ENCODE measurements at places on chromosomes 7 and 10.

- peaks cover 14% of the 10 kb centered on the region for H3K36me3 ChIP-seq
- H3K4me3 ChIP-seq = no peak overlapping the region
- H3K27ac ChIP-seq = no peak overlapping the region
- DNase-seq = no peak
Observed at GRCh38 chr7:5752663-5753062, 28.8 kb downstream of the RNF216 start.

- no peak overlapping the region for H3K27ac ChIP-seq
- no peak overlapping the region for H3K4me3 ChIP-seq
- no peaks in the 10 kb centered on the region for H3K27me3 ChIP-seq
- peaks cover 4% of the 10 kb centered on the region for H3K36me3 ChIP-seq
- peaks cover 1% of the 10 kb centered on the region for H3K4me1 ChIP-seq
Observed at GRCh38 chr10:87973635-87974034, 110.2 kb downstream of the PTEN start.

DNA sequence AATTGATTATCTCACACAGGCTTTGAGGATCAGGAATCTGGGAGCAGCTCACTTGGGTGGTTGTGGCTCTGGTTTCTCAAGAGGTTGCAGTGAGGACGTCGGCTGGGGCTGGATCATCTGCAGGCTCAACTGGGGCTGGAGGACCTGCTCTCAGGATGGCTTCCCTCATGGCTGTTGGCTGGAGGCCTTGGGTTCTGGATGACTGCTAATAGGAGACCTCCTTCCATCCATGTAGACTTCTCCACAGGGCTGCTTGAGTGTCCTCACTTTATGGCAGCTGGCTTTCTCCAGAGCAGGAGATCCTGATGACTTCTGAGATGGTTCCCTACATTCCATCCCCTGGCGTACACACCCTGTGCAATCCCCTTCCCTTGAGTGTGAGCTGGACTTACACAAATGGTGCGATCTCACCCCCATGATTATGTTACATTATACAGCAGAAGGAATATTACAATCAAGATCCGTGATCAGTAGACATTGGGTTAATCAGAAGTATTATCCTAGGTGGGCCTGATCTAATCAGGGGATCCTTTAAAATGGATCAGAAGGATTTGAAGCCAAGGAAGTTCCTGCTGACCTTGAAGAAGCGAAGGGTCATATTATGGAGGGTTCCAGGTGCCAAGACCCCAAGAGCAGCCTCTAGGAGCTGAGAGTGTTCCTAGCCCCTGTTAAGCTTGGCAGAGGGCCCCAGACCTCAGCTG is 122.2 kb downstream of the CXCL12 start:
- no peak overlapping the region for H3K4me3 ChIP-seq
- no peaks in the 10 kb centered on the region for H3K27me3 ChIP-seq
- no peak overlapping the region for H3K27ac ChIP-seq
- no peak for DNase-seq
- H3K36me3 ChIP-seq = no peaks in the 10 kb centered on the region
- no peaks in the 10 kb centered on the region for H3K4me1 ChIP-seq

DNA sequence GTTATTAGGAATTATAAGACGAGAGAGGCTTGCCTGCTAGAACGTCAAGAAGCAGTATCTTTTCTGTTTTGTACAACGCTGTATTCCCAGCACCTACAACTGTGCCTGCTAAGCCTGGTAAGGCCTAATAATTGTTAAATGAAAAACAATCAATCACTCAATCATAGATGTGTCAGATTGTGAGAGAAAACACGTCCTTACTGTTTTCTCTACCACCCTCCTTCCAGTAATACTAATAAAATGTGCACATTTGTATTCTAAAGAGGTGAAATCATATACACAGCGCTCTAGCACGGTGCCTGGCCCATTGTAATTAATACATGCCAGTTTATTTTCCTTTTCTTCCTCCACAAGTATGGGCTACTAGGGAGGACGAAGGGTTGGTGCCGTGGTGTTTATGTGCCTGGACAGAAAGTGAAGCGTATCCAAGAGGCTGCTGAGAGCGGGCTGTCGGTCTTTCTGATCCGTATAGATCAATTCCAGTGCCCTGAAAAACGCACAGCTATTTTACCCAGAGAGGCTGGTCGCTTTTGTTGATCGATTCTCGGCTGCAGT is 1.5 kb upstream of the AUTS2 start:
- DNase-seq = no peak
- H3K27me3 ChIP-seq = peaks cover 35% of the 10 kb centered on the region
- no peaks in the 10 kb centered on the region for H3K36me3 ChIP-seq
- no peak overlapping the region for H3K27ac ChIP-seq

DNA sequence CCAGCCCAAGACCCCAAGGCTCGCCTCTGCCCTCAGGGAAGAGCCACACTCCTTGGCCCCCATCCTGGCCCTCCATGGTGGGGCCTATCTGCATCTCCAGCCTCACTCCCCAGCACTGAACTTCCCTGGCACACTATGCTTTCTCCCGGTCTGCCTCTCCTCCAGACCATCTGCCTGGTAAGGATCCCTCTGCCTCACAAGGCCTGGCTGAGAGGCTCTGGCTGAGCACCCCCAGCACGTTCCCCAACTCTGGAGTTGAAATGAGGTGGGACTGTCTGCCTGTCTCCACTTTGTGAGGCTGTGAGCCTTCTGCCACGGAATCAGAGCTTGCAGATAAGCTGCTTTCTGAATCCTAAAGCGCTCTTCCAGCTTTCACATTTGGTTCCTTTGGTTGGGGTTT is 220.7 kb downstream of the TNS3 start:
- peaks cover 8% of the 10 kb centered on the region for H3K4me1 ChIP-seq
- no peak overlapping the region for H3K27ac ChIP-seq
- H3K27me3 ChIP-seq = no peaks in the 10 kb centered on the region
- no peak for DNase-seq
- H3K36me3 ChIP-seq = no peaks in the 10 kb centered on the region

GRCh38 chr7:95035295-95035694 is 127.9 kb downstream of the PPP1R9A start:
- no peak overlapping the region for H3K27ac ChIP-seq
- no peaks in the 10 kb centered on the region for H3K27me3 ChIP-seq
- no peaks in the 10 kb centered on the region for H3K36me3 ChIP-seq
- DNase-seq = no peak
- no peak overlapping the region for H3K4me3 ChIP-seq
- no peaks in the 10 kb centered on the region for H3K4me1 ChIP-seq

GRCh38 chr10:70602665-70603448 is at the start of gene PRF1:
Gene PRF1, minus strand, starts transcription at chr10:70602741. Its CDS starts 1,839 bp downstream, at chr10:70600902.
- H3K27ac ChIP-seq = peak within 1 kb of the TSS; percentile 95
- peaks cover 19% of the 10 kb centered on the region for H3K4me1 ChIP-seq
- H3K27me3 ChIP-seq = no peaks in the 10 kb centered on the region
- peak within 1 kb of the TSS; percentile 99 for H3K4me3 ChIP-seq
- H3K36me3 ChIP-seq = peaks cover 10% of the 10 kb centered on the region

DNA sequence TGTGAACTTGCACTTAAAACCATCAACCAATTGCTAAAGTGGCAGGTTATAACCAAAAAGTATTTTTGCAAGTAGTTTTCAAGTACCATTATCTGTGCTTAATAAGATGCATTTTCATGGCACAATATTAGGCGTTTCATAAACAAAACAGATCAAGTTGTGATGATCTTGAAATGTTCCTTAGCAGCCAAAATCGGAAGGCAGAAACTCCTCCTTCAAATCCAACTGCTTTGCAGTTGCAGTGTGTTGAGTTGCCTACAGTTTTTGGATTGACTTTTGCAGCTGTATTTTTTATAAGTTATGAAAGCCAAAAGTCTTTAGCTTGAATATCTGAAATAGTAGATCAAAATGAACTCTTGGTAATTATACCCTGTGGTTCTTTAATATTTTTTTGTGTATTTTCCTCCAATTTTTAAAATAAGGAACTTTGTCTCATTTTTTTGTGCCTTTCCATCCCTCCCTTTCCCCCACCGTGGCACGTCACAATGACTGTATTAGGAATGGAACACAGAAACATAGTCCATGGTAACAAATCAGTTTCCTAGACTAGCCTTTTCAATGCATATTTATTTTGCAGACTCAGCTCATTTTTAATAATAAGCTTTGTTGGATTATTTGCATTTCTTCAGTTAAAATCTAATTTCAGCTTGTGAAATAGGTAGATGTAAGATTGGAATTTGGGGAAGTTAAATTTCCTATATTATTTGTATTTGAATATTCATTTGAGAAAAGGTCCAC is 80.8 kb downstream of the ADD3 start:
- H3K27me3 ChIP-seq = no peaks in the 10 kb centered on the region
- no peak overlapping the region for H3K27ac ChIP-seq

- no peak overlapping the region for H3K4me3 ChIP-seq
- H3K4me1 ChIP-seq = no peaks in the 10 kb centered on the region
- no peaks in the 10 kb centered on the region for H3K27me3 ChIP-seq
- no peak for DNase-seq
- H3K36me3 ChIP-seq = peaks cover 4% of the 10 kb centered on the region
Observed at GRCh38 chr7:630539-630938, 96.0 kb upstream of the DNAAF5 start.

GRCh38 chr10:53102424-53102823 is 329.8 kb upstream of the MBL2 start:
- no peak for DNase-seq
- no peak overlapping the region for H3K4me3 ChIP-seq

DNA sequence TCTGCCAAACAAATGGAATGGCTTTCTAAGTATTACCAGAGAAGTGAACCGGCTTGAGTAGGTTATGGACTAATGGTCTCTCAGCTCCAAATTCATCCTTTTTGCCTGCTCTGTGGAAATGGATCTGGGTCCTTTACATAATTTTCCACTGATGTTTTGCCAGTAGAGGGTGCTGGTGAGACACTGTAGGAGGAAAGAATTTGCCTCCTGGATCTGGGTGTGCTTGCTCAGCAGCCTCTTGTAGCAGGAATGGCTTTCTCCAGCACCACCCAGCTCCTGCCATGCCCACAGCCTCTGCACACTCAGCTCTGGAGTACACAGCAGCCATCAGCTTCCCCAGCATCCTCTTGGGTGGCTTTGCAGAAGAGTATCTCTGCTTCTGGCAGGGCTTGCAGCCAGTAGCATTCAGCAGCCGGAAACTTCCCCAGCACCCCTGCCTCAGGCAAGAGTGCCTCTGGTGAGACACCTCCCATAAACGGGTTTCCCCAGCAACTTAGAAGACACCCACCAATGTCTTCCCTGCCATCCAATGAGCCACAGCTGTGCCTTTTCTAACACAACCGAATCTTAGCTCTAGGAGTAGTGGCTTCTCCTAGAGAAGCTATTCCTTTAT is 235.0 kb upstream of the PLPP4 start:
- no peak overlapping the region for H3K27ac ChIP-seq
- no peak overlapping the region for H3K4me3 ChIP-seq
- H3K36me3 ChIP-seq = no peaks in the 10 kb centered on the region
- no peaks in the 10 kb centered on the region for H3K4me1 ChIP-seq
- no peaks in the 10 kb centered on the region for H3K27me3 ChIP-seq
- DNase-seq = no peak

GRCh38 chr7:12647364-12648219 is 39.8 kb upstream of the ARL4A start:
- H3K36me3 ChIP-seq = no peaks in the 10 kb centered on the region
- no peak for DNase-seq
- H3K4me3 ChIP-seq = no peak overlapping the region
- no peak overlapping the region for H3K27ac ChIP-seq
- H3K27me3 ChIP-seq = no peaks in the 10 kb centered on the region
- H3K4me1 ChIP-seq = no peaks in the 10 kb centered on the region

DNA sequence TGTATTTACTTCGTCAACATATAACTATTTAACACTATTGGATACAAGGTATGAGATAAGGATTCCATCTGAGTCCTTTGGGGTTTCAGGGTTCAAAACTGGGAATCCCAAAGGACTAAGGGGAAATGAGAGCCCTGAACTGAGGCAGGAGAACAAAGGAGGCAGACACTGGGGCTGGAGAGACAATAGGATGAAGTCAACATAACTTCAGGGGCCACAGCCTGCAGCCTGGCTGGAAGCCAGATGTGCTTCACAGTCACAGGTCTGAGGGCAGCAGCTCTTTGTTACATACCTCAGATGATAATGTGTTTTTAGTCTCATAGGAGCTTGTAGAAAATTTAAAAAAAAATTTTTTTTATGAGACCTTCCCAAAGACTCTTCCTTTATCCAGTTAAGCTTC is 73.3 kb downstream of the NRF1 start:
- H3K27me3 ChIP-seq = no peaks in the 10 kb centered on the region
- H3K4me3 ChIP-seq = no peak overlapping the region
- H3K4me1 ChIP-seq = no peaks in the 10 kb centered on the region
- H3K27ac ChIP-seq = no peak overlapping the region
- peaks cover 22% of the 10 kb centered on the region for H3K36me3 ChIP-seq

DNA sequence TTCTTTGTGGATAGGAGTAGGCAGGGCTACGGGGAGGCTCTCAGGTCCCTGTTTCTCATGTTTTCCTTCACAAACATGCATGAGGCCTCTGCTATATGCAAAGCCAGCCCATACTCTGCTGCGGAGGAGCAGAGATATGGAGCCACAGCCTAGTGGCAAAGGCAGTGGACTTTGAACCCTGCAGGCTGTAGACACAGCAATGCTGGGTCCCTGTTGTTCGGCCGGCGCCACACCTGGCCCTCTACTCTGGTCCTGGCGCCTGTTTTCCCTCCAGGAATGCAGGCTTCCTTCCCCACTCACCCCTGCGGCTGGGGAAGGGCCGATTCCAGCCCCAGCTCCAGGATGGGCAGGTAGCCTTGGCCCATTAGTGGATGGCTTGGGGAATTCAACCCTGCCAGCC is 11.5 kb downstream of the CLRN3 start:
- H3K36me3 ChIP-seq = no peaks in the 10 kb centered on the region
- H3K27me3 ChIP-seq = no peaks in the 10 kb centered on the region
- no peak for DNase-seq
- peaks cover 30% of the 10 kb centered on the region for H3K4me1 ChIP-seq

DNA sequence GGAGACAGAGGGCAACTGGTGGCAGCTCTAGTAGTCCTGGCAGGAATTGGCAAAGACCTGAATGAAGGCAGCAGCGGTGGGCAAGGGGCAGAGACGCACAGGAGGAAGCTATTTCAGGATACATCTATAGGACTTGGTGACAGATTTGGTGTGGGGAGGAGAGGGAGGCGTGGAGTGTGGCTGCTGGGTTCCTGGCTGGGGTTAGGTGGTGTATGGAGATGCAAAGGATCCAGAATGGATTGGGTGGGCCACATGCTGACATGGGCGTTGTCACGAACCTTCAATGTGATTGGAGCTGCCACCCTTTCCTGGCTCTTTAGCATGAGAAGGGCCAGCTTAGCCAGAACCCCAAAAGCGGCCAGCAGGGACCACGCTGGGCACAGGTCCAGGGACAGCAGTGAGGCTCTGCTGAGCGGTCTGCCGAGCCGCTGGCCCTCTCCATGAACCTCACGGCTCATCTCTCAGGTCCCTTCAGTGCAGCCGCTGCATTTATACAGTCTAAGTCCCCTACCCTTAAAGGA is 10.2 kb upstream of the ADCY1 start:
- H3K27me3 ChIP-seq = peaks cover 2% of the 10 kb centered on the region
- no peak overlapping the region for H3K27ac ChIP-seq
- H3K4me1 ChIP-seq = no peaks in the 10 kb centered on the region
- no peak overlapping the region for H3K4me3 ChIP-seq
- DNase-seq = no peak

DNA sequence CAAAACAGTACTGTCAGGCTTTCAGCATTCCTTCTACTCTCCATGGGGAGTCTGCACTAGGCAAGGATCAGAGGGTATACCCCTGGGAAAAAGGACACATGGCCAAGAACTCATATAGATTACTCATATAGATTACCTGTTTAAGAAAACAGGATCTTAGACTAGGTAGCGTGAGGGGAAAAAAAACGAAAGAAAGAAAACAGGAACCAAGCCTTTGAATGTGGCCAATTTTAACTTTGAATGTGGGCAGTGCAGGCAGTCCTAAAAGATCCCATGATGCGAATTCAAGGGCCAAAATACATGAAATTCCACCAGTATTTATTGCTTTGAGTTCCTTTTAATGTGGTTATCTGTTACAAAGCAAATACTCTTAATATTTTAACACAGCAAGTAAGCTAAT is 108.6 kb upstream of the TAC1 start:
- no peak overlapping the region for H3K27ac ChIP-seq
- no peak overlapping the region for H3K4me3 ChIP-seq
- no peaks in the 10 kb centered on the region for H3K27me3 ChIP-seq

Data from T-helper 2 cell treated with Interferon-gamma antibody and Interleukin-4, amounts not matched to agents 5 μg/mL and 100 μg/mL, for 36 hours (primary cell).